ENCODE measurements at places on chromosomes 4 and X. TPM values are rescaled to one million over a fixed set of nuclear protein-coding genes. Genes with fewer than 3 reads are reported as not detected.

DNA sequence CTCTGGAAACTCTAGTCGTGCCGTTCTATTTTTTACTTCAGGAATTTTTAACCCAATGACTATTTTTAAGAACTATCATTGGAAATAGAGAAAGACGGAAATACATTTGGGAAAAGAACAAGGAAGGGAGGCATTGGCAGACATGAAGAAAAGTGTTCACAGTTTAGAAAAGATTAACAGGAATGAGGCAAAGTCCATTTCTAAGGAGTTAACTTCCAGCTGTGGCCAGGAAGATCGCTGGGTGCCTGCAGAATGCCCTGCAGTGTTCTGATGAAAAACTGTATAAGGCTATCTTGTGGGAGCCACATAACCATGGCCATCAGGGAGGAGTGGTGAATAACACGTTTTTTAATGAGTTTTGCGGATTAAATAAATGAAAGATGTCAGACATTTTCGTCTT lies 150.6 kb upstream of the VCX3A start:
- no peak for DNase-seq

Gene CT45A2
- not detected for total RNA-seq

DNA sequence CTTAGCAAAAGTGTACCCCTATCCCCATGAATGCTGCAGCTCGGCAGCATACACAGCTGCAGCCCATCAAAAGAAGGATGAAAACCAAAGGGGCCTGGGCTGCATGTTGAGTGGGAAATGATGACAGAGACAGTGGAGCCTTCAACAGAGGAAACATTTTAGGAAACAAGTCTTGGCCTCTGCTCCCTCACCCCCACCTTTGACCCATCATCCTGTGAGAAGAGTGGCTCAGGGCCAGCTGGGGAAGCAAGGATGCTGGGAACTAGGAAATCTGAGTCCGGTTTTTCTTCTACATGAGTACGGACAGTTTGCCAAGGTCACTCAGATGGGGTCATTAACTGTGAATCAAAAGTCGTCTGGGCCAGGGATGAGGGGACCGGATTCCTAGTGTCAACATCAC lies 37.2 kb downstream of the IDS start:
- no peak for DNase-seq

DNA sequence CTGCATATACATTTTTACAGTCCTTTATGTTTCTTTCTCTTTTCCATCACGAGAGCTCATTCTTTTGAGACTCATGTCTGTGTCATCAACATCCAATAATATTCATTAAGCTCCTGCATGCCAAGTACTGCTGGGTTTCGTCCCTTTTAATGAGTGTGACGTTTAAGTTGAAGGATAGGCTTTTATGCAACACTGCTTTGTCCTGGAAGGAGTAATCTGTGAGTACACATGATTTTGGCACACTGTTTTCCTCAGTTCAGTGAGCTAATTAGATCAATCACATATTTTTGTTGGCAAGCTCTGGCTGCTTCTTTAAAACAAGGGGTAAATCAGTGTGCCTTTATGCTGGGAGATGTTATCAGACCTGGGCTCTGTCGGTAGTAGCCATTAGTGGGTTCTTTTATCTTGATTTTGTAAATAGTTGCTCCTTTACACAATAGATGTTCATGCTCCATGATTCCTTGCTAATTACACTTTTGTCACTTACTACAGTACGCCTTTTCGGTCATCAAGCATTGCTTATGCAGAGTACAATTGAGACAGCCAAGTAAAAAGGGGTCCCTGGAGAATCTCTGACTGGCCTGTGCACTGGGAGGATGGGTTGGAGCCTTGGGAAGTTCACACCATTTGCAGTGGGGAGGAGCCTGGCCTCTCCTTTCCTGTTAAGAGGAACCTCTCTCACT lies 132.6 kb downstream of the FHIP1A start:
- DNase-seq, result no peak

GRCh38 chr4:120829113-120829831 lies 93.3 kb downstream of the PRDM5 start:
- DNase-seq, result no peak

DNA sequence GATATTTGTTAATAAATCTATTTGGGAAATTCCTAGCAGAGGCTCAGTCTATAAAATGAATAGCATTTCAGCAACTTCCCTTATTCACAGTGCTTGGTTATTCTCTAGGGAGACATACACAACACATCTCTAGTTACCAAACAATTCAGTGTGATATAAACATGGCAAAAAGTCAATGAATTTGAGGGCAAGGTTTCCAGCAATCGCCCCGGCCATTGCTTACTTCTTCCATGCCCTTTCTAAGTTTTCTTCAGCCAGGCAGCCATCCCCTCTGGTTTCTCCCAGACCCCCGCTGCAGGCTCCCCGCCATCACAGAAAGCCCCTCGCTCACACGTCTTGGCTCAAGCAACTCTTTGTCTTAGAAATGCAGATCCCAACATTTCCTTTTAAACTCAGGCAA lies 4.4 kb downstream of the TLR7 start:
- DNase-seq, result no peak

DNA sequence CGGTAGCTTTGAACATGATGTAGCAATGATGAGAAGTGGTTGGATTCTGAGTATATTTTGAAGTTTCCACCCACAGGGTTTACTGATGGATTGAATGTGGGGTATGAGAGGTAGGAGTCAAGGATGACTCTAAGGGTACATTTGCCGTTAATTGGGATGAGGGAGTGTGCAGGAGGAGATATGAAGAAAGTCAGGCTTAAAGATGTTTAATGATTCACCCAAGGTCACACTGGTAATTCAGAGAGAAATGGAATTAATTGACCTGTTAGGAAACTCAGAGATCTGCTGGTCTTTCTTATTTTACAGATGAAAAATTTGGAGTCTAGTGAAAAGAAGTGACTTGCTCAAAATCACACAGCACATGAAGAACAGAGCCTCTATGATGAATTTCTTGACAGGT lies 390.7 kb downstream of the GBA3 start:
- no peak for DNase-seq

GRCh38 chr4:100962698-100963097 lies 384.6 kb downstream of the PPP3CA start:
- no peak for DNase-seq

DNA sequence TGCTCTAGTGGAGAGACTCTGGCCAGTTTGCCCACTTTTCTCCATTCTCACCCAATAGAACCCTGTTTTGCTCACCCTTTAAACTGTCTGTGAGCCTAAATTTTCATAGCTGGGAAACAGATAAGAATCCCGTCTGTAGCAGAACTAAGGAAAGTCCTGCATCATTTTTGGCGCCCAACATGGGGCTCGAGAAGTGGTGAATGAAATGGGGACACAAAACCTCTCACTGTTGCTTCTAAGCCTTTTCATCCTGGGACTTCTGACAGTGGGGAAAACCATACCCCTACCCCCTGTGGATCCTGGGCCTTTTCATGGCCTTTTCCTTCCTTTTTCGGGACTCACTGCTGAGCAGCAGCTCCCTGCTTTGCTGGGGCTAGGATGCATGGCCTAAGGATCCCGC lies 189.9 kb downstream of the INPP4B start:
- no peak for DNase-seq

DNA sequence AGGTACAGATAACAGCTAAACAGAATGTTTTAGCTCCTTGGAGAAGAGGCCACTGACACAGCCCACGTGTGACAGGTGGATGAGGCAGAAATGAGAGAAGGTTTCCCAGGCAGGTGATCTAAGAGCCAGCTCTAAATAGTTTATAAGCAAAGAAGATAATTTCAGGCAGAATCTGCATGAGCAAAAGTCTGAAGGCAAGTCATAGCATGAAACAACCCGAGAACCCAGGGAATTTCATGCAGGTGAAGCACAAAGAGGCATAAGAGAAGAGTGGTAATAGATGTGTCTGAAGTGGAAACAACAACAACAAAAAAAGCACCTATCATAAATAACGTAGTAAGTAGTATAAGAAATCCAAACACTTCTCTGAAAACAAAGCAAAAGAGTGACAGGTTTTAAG lies 275.8 kb upstream of the CPEB2 start:
- DNase-seq, result no peak

- DNase-seq, result peak; percentile 48
Observed at GRCh38 chrX:46812445-46812844, 24.4 kb upstream of the RP2 start.

GRCh38 chrX:46686003-46686645 lies 72.8 kb downstream of the SLC9A7 start:
- no peak for DNase-seq

DNA sequence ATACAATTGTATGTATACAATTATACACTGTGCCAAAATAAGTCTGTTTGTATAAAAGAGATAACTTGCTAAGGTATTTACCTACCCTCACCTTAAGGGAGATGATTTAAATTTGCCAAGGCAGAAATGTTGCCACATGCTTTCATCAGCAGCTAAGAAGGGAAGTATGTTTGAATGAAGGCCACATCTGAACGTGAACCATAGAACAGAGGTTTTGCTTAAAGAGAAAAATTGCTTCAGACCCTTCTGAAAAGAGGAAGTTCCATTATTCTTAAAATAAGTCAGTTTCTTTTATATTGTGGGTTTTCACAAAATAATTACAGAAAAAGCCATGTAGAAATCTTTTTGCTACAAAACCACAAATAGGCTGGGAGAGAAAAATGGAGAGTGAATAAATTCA lies 621.5 kb upstream of the HTR2C start:
- DNase-seq, result no peak

Gene MAGEA2
- total RNA-seq, result not detected

GRCh38 chrX:120857240-120857639 lies 18.4 kb downstream of the CT47B1 start:
- no peak for DNase-seq

- DNase-seq, result no peak
Observed at GRCh38 chr4:38452009-38452408, 212.0 kb upstream of the KLF3 start.

Gene TEC
- total RNA-seq, result 3.2 TPM

GRCh38 chrX:5823903-5824302 lies 404.8 kb downstream of the NLGN4X start:
- no peak for DNase-seq

GRCh38 chr4:87014284-87014782 lies 79.5 kb downstream of the AFF1 start:
- no peak for DNase-seq

GRCh38 chr4:6959261-6959660 lies 49.6 kb downstream of the TBC1D14 start:
- peak; percentile 40 for DNase-seq

DNA sequence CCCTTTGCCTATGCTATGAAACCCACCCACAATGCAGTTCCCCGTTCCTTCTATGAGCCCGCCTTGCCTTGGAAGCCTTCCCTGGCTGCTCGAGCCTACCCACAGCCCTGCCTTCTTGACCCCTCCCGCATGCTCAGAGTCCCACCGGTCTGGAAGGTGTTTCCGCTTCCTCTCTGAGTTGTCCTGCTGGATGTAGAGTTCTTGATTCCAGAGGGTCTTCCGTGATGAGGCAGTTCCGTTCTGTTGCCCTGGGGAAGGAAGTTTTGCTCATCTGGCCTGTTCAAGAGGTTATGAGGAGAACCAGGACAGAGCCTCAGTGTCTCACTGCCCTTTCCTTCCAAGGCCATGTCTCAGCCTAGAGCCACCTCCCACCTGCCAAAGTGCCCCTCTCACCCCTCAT lies 7.5 kb downstream of the GPKOW start:
- no peak for DNase-seq

Gene SYP
- total RNA-seq, result 0.10 TPM

Gene MAGEA12
- total RNA-seq, result not detected

Gene PHOX2B
- total RNA-seq, result not detected

Gene CLCN4
- total RNA-seq, result 9.6 TPM

- DNase-seq, result no peak
Observed at GRCh38 chrX:44915361-44915868, 42.4 kb downstream of the KDM6A start.

DNA sequence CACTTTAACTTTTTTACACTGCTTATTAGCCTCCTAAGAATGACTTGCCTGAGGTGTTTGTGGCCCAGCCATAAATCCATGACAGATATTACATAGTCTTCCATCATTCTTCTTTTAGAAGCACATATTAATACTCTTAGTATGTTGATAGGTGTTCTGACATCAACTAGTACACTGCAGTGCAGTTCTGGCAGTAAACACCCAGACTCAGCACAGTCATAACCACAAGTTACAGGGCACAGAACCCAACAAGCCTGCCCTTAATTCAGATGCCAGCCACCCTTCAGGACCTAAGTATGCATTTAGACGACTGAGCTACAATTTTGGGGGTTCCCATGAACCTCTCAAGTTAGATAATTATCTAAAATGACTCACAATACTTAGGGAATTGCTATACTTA lies 36.5 kb upstream of the GUCY1B1 start:
- DNase-seq, result no peak

DNA sequence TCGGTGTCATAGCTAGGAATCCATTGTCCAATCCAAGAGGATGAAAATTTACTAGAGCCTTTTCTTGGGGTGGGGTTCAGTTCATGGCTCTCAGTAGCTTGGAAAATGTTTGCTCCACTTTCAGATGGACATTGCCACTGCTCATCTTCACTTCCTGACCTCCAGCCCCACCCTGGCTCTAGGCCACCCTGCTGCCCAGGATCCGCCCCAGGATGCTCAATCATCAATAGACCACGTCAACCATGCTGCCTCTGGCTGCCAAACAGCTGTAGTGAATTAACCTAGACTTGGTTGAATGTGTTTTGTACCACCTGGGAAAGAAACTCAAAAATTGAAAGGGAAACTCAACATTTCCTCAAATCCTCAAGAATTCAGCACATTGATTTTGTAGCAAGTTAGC lies 37.2 kb upstream of the HSD17B10 start:
- no peak for DNase-seq

GRCh38 chrX:112779139-112779538 lies 61.5 kb downstream of the AMOT start:
- DNase-seq, result no peak

GRCh38 chrX:31443654-31444053 lies 371.8 kb upstream of the FTHL17 start:
- DNase-seq, result no peak

- DNase-seq, result no peak
Observed at GRCh38 chrX:45009371-45010000, 136.5 kb downstream of the KDM6A start.

GRCh38 chr4:165184220-165184619 lies 23.1 kb upstream of the KLHL2 start:
- no peak for DNase-seq

- no peak for DNase-seq
Observed at GRCh38 chr4:173807347-173807746, 277.3 kb upstream of the HAND2 start.

DNA sequence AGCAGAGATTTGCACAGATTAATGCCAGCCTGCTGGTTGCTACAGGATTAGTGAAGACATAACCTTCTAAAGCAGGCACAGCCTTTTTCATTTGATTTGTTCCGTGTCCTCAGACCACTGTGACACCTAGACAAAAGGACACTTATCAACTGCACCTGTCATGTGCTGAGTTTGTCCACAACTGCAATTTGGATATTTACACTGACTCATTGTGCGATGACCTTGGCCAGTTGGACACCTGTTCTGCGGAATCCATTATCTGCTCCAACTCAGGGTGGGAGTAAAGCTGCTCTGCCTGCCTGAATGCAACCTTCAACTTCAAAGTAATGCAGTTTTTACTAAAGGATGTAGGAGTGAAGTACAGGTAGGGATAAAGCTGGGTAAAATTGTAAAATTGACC lies 4.1 kb upstream of the NR0B1 start:
- DNase-seq, result no peak

GRCh38 chrX:100830547-100830946 lies 10.4 kb downstream of the CSTF2 start:
- DNase-seq, result no peak
